ENCODE measurements at places on chromosomes 7 and 10. TPM values are rescaled to one million over a fixed set of nuclear protein-coding genes. Genes with fewer than 3 reads are reported as not detected.

NOD1 gene
- total RNA-seq, result 6.0 TPM

CAV1 gene
- total RNA-seq, result 22.8 TPM

- no peak for DNase-seq
- H3K4me1 ChIP-seq, result no peaks in the 10 kb centered on the region
- H3K27ac ChIP-seq, result no peak overlapping the region
These were observed 331.4 kb downstream of the PTPRN2 start for GRCh38 chr7:158256091-158256816.

DNA sequence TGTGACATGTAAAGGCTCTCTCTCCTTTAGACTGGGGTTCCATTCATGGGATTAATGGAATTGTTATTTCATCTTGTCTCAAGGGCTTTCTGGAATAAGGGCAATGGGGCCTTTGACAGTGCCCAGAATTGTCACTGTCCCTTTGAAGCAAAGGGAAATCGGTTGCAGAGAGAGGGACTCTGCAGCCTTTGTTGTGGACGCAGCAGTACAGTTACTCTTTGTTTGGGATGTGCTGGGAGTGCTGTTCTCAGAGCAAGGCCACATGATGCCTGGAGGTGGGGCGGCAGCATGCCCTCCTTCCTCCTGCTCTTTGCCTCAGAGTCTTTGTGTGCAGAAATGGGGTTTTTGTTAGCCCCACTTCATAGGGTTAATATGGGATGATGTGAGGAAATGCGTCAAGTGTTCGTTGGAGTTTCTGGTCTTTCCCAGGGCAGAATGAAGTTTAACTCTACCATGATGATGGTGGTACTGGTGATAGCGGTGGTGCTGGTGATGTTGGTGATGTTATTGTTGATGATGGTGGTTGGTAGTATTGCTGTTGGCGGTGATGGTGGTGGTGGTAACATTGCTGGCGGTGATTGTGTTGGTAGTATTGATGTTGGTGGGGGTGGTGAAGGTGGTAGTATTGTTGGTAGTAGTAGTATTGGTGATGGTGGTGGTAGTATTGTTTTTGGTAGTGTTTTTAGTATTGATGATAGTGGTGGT lies 45.3 kb downstream of the DOCK1 start:
- no peak for DNase-seq
- peaks cover 3% of the 10 kb centered on the region for H3K4me1 ChIP-seq
- no peaks in the 10 kb centered on the region for H3K27me3 ChIP-seq
- H3K36me3 ChIP-seq, result peaks cover 8% of the 10 kb centered on the region
- no peak overlapping the region for H3K4me3 ChIP-seq
- no peak overlapping the region for H3K27ac ChIP-seq

ACTR3C gene
- total RNA-seq, result not detected

GRCh38 chr10:46235705-46236545 lies 50.9 kb upstream of the ANTXRL start:
- no peaks in the 10 kb centered on the region for H3K27me3 ChIP-seq
- DNase-seq, result no peak
- H3K4me1 ChIP-seq, result no peaks in the 10 kb centered on the region
- no peaks in the 10 kb centered on the region for H3K36me3 ChIP-seq
- H3K4me3 ChIP-seq, result no peak overlapping the region
- H3K27ac ChIP-seq, result no peak overlapping the region

Measured in H1 (cell line).